Activated naive CD4-positive, alpha-beta T cell (primary cell): ENCODE measurements at places on chromosomes 16 and 17.

DNA sequence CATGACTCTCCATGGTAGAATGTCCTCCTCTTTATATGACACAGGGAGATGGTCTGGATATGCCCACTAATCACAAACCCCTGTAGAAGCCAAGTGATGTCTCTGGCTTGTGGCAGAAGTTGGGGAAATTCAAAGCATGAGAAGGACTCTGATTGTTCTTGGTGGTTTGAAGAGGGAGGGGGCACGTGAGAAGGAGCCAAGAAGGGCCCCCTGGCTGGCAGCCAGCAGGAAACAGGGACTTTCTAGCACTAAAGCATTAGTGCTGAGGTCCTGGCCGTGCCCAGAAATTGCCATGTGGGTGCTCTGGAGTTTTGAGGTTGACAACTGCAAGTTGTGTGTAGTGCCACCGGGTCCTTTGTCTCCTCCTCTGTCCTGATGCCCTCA lies 199.9 kb downstream of the LGALS9B start:
- no peak for DNase-seq

- no peak for DNase-seq
Observed at GRCh38 chr17:78300962-78301820, 58.7 kb downstream of the SOCS3 start.

- no peak for DNase-seq
Observed at GRCh38 chr17:6450926-6451832, 6.9 kb downstream of the PIMREG start.

DNA sequence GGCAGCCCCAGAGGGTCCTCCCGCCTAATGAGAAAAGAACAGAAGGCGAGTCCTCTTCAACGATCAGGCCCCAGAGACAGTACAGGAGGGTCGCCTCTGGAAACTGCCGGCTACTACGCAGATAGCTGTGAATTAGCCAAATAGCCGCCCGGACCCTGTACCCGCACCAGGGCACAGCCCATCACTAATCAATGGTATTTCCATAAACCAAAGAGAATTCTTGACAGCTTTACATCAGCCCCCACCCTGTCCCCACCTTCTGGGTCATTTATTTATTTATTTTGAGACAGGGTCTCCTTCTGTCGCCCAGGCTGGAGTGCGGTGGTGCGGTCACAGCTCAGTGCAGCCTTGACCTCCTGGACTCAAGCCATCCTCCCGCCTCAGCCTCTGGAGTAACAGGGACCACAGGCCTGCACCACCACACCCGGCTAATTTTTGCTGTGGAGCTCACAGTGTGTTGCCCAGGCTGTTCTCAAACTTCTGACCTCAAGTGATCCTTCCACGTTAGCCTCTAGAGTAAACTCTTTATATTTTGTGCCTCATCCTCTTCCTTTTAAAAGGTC lies 805 bp upstream of the CLCN7 start:
- DNase-seq, result no peak

DNA sequence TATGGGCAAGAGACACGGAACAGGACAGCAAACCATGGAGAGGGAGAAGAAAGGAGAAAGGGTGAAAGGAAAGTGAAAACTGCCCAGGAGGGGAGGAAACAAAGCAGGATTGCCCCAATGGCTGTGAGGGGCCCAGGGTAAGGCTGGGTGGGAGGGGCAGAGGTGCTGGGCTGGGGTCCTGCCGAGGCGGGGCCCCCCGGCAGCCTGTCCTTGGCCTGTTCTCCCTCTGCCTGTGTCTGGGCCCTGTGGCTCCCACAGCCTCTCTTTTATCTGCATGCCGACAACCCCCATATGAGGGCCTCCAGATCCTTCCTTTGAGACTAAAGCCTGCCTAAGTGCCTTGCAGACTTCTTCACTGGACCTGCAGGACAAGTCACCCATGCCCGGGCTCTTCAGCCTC lies 15.5 kb downstream of the ZNHIT3 start:
- no peak for DNase-seq

GRCh38 chr17:63512388-63512787 lies 10.8 kb upstream of the KCNH6 start:
- no peak for DNase-seq
